ENCODE measurements at places on chromosomes 4 and X.

DNA sequence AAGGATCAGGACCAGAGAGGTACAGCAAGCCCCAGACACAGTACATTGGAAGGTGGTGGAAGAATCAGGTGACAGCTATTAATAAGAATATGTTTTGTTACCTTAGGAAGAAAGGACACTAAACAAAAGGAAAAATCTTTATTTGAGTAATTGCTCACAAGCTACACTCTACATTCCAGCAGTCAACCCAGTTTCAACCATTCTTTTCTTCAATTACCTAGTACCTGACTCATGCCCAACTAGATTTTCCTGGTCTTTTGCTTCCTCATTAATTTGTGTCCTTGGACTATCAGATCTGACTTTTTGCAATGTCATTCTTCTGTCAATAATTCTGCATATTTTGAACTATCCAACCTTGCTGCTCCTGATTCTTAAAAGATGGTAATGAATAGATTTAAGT, 22.5 kb upstream of the GLRA2 start:
- DNase-seq = no peak

DNA sequence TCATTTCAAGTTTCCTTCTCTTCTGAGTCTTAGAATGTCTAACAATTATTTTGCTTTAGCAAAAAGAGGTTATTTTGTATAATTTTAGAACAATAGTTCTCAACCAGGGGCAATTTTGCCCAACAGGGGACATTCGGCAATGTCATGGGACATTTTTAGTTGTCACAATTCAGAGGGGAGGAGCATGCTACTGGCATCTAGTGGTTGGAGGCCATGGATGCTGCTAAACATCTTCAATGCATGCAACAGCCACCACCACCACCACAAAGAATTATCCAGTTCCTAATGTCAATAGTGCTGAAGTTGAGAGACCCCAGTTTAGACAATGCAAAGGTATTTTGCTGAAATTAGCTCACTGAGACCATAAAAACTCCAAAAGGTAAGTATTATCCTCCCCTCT, 122.5 kb downstream of the ARHGAP6 start:
- no peak for DNase-seq

GRCh38 chrX:108270280-108270679, 167.9 kb downstream of the COL4A6 start:
- no peak for DNase-seq

DNA sequence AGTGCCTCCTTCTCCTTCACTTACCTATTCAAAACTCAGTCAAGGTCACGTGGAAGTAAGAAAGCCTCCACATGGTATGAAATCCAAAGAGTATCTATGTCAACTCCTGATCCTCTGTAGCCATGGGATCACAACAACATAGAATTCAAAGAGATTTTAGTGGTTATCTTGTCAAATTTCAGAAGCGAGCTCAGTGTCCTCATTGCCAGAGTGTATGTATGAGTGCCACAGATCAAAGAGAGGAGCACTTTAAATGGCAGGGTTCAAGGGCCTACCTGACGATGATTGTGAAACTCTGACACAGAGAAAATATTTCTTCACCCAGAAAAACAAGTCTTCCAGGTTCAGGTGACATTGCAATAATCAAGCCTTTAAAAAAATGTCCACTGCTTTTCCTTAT, 1.2 kb upstream of the ACE2 start:
- no peak for DNase-seq

DNA sequence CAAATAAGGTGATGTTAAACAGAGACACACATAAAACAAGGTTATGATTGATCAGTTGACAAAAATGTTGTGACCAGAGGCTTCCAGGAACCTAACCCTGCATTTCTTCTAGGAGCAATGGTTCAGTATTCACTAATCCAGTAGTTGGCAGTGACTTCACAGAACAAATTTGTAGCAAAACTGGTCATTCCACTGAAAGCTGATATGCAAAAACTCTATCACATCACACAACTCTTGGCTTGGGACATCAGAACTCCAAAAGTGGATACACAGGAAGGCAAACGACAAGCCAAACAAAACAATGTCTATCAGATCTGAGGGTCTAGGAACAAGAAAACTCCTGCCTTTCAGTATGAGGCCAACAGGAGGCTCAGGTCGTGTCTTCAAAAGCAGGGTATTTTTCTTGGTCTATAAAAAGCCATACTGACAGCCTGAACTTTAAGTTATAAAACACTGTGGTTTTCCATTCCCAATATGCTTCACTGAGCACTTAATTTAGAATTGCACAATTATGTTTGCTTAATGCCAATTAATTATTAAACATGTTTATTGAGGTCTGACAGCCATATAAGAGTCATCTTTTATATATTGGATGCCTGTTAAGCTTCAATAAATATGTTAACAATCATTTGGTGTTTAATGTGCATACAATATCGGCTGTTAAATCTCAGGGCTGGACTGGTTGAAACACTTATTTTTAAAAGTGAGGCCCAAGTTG, 45.6 kb downstream of the SOD3 start:
- DNase-seq = no peak

GRCh38 chr4:73194064-73194463, 64.5 kb downstream of the ANKRD17 start:
- no peak for DNase-seq

DNA sequence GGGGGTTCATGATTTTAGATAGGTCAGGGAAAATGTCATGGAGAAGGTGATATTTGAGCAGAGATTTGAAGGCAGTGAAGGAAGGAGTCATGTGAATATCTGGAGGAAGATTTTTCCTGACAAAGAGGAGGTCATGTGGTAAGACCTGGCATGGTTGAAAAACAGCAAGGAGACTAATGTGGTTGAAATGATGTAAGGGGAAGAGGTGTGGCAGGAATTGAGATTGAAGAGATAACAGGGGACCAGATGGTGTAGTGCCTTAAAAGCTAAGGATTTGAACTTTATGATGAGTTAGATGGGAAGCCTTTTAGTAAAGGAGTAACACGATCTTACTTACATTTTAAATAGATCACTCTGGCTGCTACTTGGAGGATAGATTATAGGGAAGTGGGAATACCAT, 210.9 kb downstream of the RTL9 start:
- DNase-seq = no peak

GRCh38 chr4:10172278-10172921, 55.8 kb upstream of the WDR1 start:
- peak; percentile 35 for DNase-seq

GRCh38 chrX:36609616-36610585, 398.3 kb upstream of the FAM47C start:
- DNase-seq = no peak
